Urothelium cell line (cell line): ENCODE measurements at places on chromosomes 13 and 19.

GRCh38 chr13:111629457-111629856 lies 309.0 kb downstream of the TEX29 start:
- DNase-seq: no peak

GRCh38 chr19:50515168-50515561 lies 1.5 kb upstream of the ASPDH start:
- DNase-seq: no peak

DNA sequence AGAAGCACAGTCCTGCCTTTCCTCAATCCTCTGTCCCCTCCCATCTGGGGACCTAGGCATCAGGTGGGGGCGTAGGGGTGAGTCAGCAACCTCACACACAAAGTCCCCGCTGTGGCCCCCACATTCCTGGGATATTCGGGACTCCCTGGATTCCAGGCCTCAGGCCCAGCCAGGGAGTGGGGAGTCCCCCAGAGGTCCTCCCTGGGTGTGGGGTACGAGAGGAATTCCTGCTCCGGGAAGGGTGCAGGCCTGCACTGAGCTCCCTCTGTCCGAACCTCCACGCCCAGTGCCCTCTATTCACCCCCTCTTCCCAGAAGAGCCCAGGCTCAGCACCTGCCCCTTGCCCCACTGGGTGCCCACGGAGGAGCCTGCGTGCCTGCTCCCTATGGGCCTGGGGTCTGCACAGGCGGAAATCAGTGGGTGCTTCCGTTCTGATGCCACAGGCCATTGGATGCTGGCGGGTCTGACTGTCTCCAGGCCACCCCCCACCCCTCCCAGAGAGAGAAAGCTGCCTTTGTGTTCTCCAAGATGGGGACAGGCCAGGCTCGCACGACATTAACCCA lies 3.4 kb downstream of the CADM4 start:
- DNase-seq: peak; percentile 49

DNA sequence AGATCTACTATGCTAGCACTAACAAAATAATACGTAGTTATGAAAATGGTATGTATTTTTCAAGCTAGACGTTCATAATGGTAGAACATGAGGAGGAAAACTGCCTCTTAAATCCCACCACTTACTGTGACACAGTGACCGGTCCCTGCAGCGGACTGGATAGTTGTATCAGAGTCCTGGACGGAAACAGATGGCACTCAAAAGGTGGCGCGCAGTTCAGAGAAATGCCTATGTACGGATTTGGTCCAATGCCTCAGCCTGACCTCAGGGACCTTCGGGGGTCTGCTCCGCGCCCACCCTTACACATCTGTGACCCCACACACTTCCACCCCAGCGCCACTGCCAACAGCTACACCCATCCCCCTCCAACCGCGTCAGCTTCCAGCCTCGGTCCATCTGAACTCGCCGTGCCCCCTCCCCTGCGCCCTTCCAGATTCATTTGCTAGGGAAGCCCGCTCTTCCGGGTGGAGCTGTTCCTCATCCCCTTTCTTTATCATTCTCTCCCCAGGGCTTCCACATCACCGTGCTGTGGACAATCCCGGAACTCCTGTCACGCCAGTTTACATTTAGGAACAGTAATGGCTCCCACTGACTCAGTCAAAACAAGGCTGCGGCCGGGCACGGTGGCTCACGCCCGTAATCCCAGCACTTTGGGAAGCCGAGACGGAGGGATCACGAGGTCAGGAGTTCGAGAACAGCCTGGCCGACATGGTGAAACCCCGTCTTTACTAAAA lies 792 bp upstream of the LENG8 start:
- peak; percentile 34 for DNase-seq

- DNase-seq: no peak
These were observed 37.3 kb upstream of the FNDC3A start for GRCh38 chr13:48938308-48938943.

GRCh38 chr13:90454002-90454636 lies 893.4 kb upstream of the MIR17HG start:
- no peak for DNase-seq

DNA sequence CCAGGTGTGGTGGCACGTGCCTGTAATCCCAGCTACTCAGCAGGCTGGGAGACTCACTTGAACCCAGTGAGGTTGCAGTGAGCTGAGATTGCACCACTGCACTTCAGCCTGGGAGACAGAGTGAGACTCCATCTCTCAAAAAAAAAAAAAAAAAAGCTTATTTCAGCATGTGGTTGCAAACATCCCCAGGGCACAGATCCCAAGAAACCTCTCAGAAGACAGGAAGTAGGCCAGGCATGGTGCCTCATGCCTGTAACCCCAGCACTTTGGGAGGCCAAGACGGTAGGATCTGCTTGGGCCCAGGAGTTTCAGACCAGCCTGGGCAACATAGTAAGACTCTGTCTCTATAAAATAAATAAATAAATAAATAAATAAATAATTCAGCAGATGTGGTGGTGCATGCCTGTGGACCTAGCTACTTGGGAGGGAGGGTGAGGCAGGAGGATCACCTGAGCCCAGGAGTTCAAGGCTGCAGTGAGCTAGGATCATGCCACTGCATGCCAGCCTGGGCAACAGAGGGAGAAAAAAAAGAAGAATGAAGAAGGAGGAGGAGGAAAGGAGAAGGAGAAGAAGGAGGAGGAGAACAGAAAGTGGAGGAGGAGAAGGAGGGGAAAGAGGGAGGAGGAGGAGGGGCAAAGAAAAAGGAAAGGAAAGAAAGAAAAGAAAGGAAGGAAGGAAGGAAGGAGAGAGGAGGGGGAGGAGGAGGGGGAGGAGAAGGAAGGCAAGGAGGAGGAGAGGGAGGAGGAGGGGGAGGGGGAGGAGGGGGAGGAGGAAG lies 4.3 kb upstream of the LRRC8E start:
- no peak for DNase-seq

- no peak for DNase-seq
These were observed 73.2 kb upstream of the DOCK9 start for GRCh38 chr13:99050983-99051488.

GRCh38 chr13:24223341-24224231 lies 63.1 kb downstream of the SPATA13 start:
- no peak for DNase-seq

DNA sequence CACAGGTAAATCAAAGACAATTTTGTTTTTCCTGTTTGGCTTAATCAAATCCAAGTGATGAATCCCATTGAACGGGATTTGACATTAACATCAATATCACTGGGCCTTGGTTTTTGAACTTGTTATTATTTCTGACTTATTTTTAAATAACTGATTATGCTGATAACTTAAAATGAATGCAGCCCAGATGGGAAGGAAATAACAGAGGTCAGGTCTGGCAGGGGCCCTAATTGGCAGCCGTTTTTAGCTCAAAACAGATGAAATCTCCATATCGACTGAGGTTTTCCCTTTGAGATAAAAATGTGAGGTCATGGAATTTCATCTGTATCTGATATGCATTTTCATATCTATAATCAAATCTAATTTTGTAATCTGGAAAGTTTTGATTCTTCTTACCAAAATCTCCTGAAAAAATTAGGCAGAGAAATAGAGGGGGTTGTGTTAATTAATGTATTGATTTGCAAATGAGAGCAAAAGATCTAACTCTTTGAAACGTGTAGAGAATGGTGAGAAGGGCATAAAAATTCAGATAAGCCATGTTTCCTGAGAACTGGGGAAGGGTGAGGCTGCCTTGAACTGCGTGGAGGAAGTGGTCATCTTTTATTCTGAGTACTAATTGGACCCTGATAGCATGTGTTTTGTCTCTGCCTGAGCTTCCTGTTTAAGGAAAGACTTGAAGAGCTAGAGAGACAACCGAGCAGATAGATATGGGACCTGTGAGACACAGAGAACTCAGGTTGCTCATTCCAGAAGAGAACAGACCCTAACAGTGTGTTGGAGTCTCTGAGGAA lies 98.2 kb upstream of the C1QTNF9B start:
- no peak for DNase-seq

- DNase-seq: no peak
These were observed 32.5 kb upstream of the CEACAM1 start for GRCh38 chr19:42560731-42561130.

DNA sequence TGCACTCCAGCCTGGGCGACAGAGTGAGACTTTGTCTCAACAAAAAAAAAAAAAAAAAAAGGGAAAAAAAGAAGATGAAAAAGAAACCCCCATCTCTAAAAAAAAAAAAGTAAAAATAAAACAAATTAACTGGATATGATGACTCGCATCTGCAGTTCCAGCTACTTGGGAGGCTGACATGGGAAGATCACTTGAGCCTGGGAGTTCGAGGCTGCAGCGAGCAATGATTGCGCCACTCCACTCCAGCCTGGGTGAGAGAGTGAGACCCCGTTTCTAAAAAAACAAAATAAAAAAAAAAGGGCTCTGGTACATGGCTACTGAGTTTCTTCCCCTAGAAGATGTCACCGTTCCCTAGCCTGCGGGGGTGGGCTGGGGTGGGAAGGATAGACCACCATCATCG lies 2.4 kb upstream of the CATSPERG start:
- no peak for DNase-seq

- no peak for DNase-seq
These were observed 66.8 kb downstream of the TEX29 start for GRCh38 chr13:111387026-111387871.

DNA sequence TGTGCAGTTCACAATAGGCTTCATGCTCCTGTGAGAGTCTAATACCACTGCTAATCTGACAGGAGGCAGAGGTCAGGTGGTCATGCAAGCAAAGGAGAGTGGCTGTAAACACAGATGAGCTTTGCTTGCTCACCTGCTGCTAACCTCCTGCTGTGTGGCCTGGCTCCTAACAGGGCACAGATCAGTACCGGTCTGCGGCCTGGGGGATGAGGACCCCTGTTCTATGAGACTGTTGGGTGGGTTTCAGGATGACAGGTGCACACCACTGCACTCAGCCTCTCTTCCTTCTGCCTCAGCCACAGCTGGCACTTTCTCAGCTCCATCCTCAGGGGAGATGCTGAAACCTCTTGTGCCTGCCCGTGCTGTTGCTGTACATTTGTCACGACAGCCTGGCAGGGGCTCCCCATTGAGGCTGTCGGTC lies 9.7 kb downstream of the CLEC4G start:
- DNase-seq: no peak

GRCh38 chr19:18750295-18750970 lies 40.7 kb downstream of the COMP start:
- DNase-seq: no peak

- no peak for DNase-seq
These were observed 13.3 kb upstream of the PSMD8 start for GRCh38 chr19:38360839-38361631.

GRCh38 chr13:43879755-43880181 lies at the start of gene LACC1:
LACC1 (plus strand) TSS chr13:43879904; CDS start chr13:43880986, 1,082 bp downstream.
- no peak for DNase-seq

DNA sequence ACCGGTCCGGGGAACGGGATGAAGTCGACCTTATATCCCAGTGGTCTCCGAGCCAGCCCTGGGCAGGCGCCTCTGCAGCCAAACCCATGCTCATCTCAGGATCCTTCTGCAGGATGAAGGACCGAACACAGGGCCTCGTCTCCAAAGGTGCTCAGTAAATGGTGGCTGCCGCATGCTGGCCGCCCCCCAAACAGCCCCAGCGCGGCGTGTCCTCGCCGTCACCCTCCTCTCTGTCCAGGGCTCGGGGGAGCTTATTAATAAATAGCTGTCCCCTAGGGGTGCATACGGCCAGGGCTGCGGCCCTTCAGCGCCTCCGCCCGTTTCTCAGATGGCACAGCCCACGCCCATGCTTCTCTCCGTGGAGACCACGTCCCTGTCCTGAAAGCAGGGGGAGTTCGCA lies 32.6 kb upstream of the SPACA7 start:
- no peak for DNase-seq

DNA sequence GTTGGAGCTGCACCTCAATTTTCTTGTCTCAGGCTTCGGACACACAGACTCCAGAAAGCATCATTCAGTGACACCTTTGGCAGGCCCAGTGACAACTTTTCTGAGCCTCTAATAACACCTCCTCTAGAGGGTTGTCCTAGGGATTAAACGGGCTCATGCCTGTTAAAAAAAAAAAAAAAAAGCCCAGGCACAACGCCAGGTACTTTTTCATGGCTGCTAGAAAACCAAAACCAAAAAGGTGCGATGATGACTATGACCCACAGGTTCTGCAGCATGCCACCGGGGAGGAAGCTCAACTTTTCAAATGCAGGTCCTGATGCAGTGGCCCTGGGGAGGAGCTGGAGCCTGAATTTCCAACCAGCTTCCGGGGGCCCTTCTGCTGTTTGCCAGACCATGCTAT lies 184.2 kb downstream of the ABCC4 start:
- DNase-seq: no peak

GRCh38 chr19:14440049-14440448 lies 6.9 kb downstream of the PKN1 start:
- DNase-seq: no peak

DNA sequence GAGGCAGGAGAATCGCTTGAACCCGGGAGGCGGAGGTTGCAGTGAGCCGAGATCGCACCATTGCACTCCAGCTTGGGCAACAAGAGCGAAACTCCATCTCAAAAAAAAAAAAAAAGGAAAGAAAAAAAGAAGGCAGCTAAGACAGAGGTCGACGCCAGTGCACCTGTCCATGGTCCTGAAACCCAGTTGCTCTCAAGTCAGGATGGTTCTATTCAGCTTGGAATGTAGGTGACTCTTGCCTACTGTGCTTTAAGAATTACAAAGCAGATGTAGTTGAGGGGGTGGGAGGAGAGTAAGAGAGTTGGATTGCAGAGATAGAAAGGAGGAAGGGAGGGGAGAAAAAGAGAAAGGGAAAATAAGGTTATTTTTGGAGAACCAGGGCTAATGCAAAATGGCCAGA lies 18.7 kb downstream of the CACNG7 start:
- DNase-seq: peak; percentile 67

- DNase-seq: peak; percentile 74
These were observed at the start of gene UHRF1 for GRCh38 chr19:4909156-4909896. UHRF1 (plus strand) TSS chr19:4909501; CDS start chr19:4910886, 1,385 bp downstream.

DNA sequence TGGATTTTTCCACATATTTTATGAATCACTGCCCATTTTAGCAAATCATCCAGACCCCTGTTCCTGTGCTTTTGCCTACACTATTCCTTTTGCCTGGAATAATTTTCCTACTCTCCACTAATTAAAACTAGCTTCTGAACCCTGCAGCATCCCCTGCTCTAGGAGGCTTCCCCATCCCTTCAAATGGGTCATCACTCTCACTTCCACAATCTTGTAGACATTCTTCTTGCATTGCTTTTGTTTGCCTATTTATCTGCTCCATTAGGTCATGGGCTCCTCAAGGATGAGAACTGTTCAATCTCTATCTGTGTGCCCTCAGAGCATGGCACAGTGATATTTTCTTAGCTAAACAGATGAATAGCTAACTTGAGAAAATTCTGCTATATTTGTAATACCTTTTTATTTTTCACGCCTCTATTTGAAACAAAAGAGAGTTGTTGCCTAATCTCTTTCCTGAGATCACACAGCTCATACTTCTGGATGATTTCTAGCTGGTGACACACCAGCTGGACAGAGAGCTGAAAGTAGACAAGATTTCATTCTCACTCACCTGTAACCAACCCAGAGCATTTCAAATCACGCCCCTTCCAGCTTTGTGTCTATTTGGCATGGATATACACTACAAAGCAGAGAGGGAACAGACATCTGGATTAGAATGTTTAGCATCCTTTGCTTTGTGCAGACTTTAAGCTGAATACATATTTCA lies 466.0 kb downstream of the FOXO1 start:
- DNase-seq: no peak

GRCh38 chr19:18541258-18541991 lies 1.9 kb downstream of the FKBP8 start:
- no peak for DNase-seq
